ENCODE measurements at places on chromosomes 7 and 10. TPM values are rescaled to one million over a fixed set of nuclear protein-coding genes. Genes with fewer than 3 reads are reported as not detected.

Gene ZP3
- total RNA-seq = 2.7 TPM

Gene CREB5
- 23.1 TPM for total RNA-seq

Gene FBXL13
- total RNA-seq = 0.98 TPM

Gene FKBP6
- total RNA-seq = not detected

Gene TMEM273
- 17.9 TPM for total RNA-seq

Gene STEAP1B
- total RNA-seq = 8.8 TPM

Gene VSTM4
- 14.0 TPM for total RNA-seq

Gene SFTPA1
- 2.9 TPM for total RNA-seq

Gene ARHGAP22
- total RNA-seq = 3.2 TPM

Gene AMPH
- 13.3 TPM for total RNA-seq

DNA sequence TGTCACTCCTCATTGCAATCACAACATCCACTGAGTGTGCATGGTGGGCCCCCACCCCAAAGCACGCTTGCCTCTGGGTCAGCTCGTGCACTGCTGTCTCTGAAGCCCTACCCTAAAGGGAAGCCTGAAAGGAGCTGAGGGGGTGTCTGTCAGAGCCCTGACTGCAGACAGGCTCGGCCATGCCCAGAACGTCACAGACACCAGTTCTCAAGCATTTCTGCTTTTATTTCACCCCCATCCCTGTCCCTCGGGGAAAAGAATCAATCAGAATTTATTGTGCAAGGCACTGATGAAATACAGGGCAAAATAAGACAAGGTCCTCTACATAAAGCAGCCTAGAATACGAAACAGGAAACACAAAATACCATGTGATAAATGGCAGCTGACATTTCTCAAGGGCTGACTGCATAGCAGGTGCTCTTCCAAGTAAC is 231.8 kb downstream of the WDR37 start:
- peaks cover 35% of the 10 kb centered on the region for H3K4me1 ChIP-seq
- no peaks in the 10 kb centered on the region for H3K36me3 ChIP-seq
- no peaks in the 10 kb centered on the region for H3K27me3 ChIP-seq
- H3K27ac ChIP-seq = peak overlapping the region; percentile 13

- H3K4me1 ChIP-seq = no peaks in the 10 kb centered on the region
- DNase-seq = no peak
- no peaks in the 10 kb centered on the region for H3K27me3 ChIP-seq
- H3K36me3 ChIP-seq = no peaks in the 10 kb centered on the region
- H3K27ac ChIP-seq = no peak overlapping the region
Observed at GRCh38 chr7:19871102-19871501, 97.7 kb upstream of the TMEM196 start.

DNA sequence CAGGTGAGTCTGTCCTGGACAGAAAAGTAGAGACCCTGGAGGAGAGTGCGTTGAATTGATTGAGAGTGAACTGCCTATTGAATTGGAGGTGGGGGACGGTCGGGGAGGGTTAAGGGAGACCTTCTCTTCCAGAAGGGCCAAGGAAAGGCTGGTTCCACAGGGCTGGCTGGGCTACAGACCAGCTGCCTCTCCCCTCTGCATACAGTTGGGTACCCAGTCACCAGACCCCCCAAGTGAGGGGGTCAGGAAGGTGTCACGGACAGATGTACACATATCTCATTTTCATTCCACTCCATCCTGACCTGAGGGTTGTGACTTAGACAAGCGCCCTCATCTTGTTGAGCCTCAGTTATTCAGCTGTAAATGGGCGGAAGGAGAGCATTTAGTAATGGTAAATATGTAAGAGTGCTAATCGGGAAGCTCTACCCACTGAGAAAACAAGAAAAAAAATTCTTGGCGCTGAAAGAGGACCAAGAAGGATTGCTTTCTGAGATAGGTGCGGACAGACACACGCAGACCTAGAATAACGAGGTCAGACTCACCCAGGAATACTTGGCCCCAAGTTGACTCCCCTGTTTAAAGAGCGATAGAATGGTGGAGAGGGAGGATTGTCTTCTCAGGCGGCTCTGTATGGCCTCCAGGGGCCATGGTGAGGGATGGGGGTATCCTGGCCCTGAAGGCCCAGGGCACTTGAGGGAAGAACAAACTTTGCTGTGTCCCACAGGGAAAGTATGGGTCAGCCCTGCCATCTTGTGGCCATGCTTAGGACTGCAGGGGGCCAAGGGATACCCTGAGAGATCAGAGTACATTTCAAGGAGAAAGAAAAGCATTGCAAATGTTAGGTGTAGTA is 7.2 kb upstream of the MBL2 start:
- H3K27ac ChIP-seq = no peak overlapping the region
- DNase-seq = no peak
- H3K4me3 ChIP-seq = no peak overlapping the region
- no peaks in the 10 kb centered on the region for H3K27me3 ChIP-seq

GRCh38 chr10:92747066-92747465 is 57.3 kb downstream of the HHEX start:
- no peaks in the 10 kb centered on the region for H3K36me3 ChIP-seq
- H3K27ac ChIP-seq = no peak overlapping the region
- H3K4me1 ChIP-seq = no peaks in the 10 kb centered on the region
- no peaks in the 10 kb centered on the region for H3K27me3 ChIP-seq
- no peak overlapping the region for H3K4me3 ChIP-seq

DNA sequence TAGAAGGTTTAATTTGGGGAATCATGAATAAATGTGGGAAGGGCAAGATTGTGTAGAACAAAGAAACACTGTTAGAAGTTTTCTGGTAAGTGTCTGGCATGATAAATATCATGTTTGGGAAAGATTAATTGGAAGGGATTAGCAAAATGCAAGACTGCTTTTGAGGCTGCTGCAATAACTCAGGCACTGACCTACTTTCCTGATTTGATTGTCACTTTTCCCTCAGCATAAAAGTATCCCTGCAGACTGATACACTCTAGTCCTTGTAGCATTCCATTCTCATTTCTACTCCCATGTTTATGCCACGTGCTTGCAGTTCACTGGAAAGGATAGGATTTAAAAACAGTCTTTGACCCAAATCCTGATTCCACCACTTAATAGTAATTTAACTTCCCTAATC is 303.3 kb upstream of the SEMA3A start:
- no peak overlapping the region for H3K4me3 ChIP-seq
- no peak for DNase-seq
- no peaks in the 10 kb centered on the region for H3K4me1 ChIP-seq
- no peaks in the 10 kb centered on the region for H3K27me3 ChIP-seq

GRCh38 chr7:152556013-152556755 is 119.8 kb downstream of the XRCC2 start:
- H3K4me3 ChIP-seq = no peak overlapping the region
- no peak overlapping the region for H3K27ac ChIP-seq
- H3K36me3 ChIP-seq = no peaks in the 10 kb centered on the region
- no peaks in the 10 kb centered on the region for H3K4me1 ChIP-seq
- DNase-seq = no peak
- H3K27me3 ChIP-seq = no peaks in the 10 kb centered on the region

- H3K27ac ChIP-seq = peak overlapping the region; percentile 96
- H3K27me3 ChIP-seq = no peaks in the 10 kb centered on the region
Observed at GRCh38 chr10:104323760-104324201, 14.5 kb downstream of the ITPRIP start.

- no peak overlapping the region for H3K4me3 ChIP-seq
- H3K36me3 ChIP-seq = no peaks in the 10 kb centered on the region
- no peaks in the 10 kb centered on the region for H3K4me1 ChIP-seq
- H3K27ac ChIP-seq = no peak overlapping the region
- DNase-seq = no peak
Observed at GRCh38 chr10:132885451-132886210, 56.7 kb downstream of the CFAP46 start.

DNA sequence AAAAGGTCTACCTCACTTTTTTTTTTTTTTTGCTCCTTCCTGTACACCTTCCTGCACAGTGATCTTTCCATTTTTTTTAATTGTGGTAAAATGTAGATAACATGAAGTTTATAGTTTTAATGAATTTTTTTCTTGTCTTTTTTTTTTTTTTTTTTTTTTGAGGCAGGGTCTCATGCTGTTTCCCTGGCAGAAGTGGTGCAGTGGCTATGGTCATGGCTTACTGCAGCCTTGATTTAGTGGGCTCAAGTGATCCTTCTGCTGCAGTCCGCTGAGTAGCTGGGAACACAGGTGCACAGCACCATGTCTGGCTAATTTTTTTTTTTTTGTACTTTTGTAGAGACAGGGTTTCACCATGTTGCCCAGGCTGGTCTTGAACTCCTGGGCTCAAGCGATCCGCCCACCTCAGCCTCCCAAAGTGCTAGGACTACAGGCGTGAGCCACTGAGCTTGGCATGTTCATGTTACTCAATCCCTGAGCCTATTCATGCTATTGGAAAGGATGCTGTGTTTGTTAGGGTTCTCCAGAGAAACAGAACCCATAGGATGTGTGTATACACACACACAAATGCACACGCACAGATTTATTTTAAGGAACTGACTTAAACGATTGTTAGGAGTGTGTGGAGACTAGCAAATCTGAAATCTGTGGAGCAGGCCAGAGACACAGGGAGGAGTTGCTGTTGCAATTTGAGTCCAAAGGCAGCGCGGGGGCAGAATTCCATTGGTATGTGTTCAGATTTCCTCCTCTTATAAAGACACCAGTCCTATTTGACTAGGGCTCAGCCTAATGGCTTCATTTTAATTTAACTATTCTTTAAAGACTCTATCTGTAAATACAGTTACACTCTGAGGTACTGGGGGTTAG is 29.1 kb downstream of the GALNT11 start:
- H3K4me1 ChIP-seq = peaks cover 12% of the 10 kb centered on the region
- H3K27me3 ChIP-seq = no peaks in the 10 kb centered on the region
- H3K4me3 ChIP-seq = no peak overlapping the region
- no peaks in the 10 kb centered on the region for H3K36me3 ChIP-seq
- H3K27ac ChIP-seq = no peak overlapping the region

- H3K4me1 ChIP-seq = peaks cover 48% of the 10 kb centered on the region
- H3K27me3 ChIP-seq = no peaks in the 10 kb centered on the region
- H3K27ac ChIP-seq = no peak overlapping the region
- no peak overlapping the region for H3K4me3 ChIP-seq
- no peak for DNase-seq
Observed at GRCh38 chr10:74898201-74898976, 72.0 kb downstream of the KAT6B start.

DNA sequence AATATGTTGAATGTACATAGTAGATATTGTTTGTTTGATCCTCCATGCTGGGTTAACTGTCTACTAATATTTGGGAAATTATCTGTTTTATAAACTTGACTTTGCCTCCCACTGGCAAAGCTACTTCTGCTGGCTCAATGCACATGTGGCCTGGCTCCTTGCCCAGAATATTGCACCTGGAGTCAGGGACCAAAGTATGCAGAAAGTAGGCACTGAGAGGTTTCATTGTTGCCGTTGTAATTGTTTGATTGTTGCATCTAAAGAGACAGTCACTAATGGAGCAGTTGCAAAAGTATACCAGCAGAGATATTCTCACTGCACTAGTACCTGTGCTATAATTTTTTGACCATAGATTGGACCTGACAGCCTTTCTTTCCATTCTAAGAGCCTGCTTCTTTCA is 137.8 kb upstream of the CNTNAP2 start:
- no peak overlapping the region for H3K4me3 ChIP-seq
- no peak overlapping the region for H3K27ac ChIP-seq
- H3K4me1 ChIP-seq = no peaks in the 10 kb centered on the region
- no peak for DNase-seq
- H3K27me3 ChIP-seq = no peaks in the 10 kb centered on the region

DNA sequence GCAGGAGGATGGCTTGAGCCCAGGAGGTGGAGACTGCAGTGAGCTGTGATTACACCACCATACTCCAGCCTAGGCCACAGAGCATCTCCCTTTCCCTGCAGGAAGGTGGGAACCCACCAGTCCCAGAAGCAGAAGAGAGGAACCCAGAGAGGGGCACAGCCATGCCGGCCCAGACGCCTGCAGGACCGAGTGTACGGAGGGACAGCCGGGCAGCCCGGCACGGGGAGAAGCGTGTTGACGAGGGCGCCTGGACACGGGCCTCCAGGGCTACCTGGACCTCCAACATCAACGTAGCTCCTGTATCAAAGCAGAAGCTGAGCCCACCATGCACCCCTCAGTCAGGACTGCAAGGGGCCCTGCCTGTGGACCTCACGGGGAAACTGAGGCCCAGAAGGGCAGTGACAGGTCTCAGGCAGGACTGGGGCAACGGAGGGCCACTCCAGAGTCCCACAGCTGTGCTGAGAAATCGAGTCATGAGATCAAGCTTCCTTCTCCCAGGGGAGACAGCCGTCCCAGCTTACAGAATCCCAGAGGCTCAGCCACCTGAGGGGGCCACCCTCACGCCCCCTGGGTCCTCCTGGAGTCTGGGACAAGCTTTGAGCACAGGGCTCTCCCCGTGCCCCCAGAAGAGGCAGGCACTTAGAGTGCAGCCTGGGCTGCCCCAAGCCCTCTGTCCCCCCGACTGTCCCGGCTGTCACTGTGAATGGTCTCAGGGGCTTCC is 43.1 kb downstream of the TNRC18 start:
- peaks cover 91% of the 10 kb centered on the region for H3K4me1 ChIP-seq
- no peak overlapping the region for H3K27ac ChIP-seq
- no peaks in the 10 kb centered on the region for H3K27me3 ChIP-seq

- no peak overlapping the region for H3K4me3 ChIP-seq
- H3K36me3 ChIP-seq = no peaks in the 10 kb centered on the region
- no peaks in the 10 kb centered on the region for H3K27me3 ChIP-seq
- no peaks in the 10 kb centered on the region for H3K4me1 ChIP-seq
Observed at GRCh38 chr7:40659231-40659630, 524.4 kb downstream of the SUGCT start.

- peaks cover 4% of the 10 kb centered on the region for H3K4me1 ChIP-seq
- H3K36me3 ChIP-seq = no peaks in the 10 kb centered on the region
- DNase-seq = no peak
- H3K4me3 ChIP-seq = peak overlapping the region; percentile 31
- H3K27ac ChIP-seq = peak overlapping the region; percentile 60
Observed at GRCh38 chr7:114944745-114945625, 23.1 kb downstream of the MDFIC start.

DNA sequence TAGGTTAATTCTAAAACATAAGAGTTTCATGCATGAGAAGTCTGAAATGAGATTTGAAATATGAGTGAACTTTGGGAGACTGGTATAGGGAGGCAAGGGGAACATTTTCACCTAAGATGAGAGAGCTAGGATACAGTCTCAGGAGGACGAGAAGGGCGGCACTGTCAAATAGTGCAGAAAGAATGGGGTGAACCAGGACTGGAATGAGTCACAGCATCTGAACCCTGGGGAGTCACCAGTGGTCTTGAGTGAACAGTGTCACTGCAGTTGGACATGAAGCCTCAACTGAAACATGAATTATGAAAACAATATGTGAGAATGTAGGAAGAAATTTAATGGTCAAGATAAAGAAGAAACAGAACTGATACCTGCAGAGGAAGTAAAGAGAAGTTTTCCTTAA is 33.8 kb downstream of the GNG11 start:
- no peaks in the 10 kb centered on the region for H3K27me3 ChIP-seq
- no peak overlapping the region for H3K27ac ChIP-seq
- H3K4me3 ChIP-seq = no peak overlapping the region
- H3K36me3 ChIP-seq = no peaks in the 10 kb centered on the region

GRCh38 chr10:8544057-8544380 is 489.5 kb downstream of the GATA3 start:
- no peaks in the 10 kb centered on the region for H3K4me1 ChIP-seq
- H3K4me3 ChIP-seq = no peak overlapping the region
- H3K27me3 ChIP-seq = no peaks in the 10 kb centered on the region

- H3K4me1 ChIP-seq = no peaks in the 10 kb centered on the region
- H3K27me3 ChIP-seq = no peaks in the 10 kb centered on the region
- DNase-seq = no peak
- peak overlapping the region; percentile 22 for H3K27ac ChIP-seq
- H3K4me3 ChIP-seq = no peak overlapping the region
Observed at GRCh38 chr7:150351587-150352194, 10.3 kb upstream of the RARRES2 start.

All from vagina (tissue), 2 donors.